ENCODE measurements at places on chromosomes 11 and 22.

DNA sequence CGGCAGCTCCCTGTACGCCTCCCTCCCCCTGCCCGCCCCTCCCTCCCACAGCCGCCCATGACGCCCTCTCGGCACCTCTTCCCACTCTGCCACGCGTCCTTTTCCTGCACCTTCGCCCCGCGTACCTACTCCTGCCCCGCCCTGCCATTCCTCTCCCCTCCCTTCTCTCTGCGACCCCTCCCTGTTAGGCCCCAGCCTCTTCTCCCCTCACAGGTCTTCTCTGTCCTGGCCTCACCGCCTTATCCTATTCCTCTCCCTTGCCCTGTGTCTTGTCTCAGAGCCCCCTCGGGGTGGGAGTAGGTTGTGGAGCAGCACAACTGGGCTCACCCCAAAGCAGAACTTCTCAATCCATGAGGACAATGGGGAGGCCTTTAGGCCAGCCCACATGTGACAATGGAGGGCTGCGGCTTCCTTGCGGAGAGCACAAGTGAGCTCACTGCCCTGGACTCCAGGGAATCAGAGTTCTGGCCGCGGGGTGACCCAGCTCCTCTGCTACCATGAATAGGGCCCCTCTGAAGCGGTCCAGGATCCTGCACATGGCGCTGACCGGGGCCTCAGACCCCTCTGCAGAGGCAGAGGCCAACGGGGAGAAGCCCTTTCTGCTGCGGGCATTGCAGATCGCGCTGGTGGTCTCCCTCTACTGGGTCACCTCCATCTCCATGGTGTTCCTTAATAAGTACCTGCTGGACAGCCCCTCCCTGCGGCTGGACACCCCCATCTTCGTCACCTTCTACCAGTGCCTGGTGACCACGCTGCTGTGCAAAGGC, 539 bp downstream of the SLC35C1 start:
- no peak for DNase-seq

DNA sequence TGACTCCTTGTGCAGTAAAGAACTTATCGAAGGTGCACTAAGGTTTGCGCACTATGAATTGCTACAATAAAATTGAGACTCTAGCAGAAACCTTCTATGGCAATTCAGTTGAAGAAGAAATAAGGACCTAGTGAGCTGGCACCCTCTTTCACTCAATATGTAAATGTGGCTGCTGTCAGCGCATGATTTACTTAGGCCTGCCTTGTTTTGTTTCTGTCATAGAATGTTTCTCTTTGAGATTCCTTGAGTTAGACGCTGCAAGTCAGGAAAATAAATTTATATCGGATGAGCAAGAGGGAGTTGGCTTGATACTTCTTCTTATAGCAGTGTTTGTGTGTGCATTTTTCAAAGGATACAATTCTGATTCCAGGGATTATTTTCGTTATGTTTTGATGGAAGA, 322.1 kb downstream of the BLID start:
- DNase-seq: no peak

DNA sequence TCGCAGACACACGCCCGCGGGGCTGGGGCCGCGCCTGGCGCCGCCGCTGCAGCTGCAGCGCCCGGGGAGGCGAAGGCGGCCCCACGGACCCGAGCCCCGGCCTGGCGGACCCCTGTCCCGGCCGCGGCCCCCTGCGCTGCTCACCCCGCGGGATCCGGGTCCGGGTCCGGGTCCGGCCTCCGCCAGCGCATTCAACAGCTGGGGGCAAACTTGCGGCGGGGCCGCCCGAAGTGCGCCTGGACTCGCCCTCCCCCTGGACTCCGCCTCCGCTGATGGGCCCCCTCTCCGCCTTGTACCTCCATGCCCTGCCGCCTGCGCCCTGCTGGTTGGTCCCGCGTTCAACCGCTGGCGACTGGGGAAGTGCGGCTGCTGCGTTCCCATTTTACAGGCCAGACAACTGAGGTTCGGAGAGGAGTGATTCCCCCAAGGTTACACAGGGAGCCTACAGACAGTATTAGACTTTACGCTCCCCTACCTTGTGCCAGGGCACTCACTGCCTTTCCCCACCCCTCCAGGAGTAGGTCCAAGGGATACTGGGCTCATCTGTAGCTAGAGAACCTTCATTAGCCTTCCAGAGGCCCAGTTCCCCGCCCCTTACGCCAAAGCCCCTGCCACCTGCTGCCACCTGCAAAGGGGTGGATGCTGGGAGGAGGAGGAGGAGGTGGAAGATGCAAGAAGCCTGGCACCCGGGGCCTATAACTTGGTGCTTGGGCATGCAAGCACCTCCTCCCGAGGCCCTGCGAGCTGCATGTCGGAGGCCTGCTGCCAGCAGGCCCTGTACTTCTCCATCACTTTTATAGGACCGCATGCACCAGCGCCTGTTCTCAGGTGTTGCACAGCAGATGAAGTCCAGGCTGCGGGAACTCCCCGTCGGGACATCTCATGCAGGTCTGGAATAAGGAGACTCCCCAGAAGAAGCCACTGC, 694 bp upstream of the ELFN2 start:
- no peak for DNase-seq

- no peak for DNase-seq
Observed at GRCh38 chr22:23045461-23045860, 24.9 kb upstream of the GNAZ start.

DNA sequence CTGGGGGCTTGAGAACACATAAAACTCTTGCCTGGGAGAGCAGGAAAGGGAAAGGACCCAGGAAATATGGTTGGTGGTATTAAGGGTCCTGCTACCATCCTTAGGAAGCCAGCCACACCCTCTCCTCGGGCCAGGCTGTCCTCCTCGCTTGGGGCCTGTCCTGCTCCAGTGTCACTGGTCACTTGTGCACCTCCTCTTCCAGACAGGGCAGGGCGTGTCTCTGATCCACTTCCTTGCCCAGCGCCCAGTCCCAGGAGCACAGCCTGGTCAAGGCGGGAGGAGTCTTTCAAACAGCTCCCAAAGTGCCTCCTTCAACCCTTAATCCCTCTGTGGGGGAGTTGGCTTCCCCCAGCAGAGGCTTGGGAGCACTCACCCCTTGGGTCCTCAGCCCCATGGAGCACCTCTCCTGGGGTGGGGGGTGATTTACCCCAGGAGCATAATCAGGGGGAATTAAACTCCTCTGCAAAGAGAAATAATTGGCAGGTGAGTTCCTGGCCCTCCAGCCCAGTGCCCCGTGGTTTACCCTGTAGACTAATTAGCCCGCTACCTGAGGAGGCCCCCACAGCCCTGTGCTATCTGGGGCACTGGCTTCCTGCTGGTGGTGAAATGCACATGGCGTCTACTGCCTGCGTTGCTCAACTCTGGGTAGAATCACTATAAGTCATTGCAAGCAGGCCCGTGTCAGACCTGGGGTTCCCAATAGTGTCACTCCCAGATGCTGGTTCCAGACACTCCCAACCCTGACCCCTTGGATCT, 8.0 kb downstream of the TMPRSS6 start:
- no peak for DNase-seq

- DNase-seq: peak; percentile 26
Observed at GRCh38 chr11:3163241-3163981, 1.7 kb downstream of the OSBPL5 start.

- no peak for DNase-seq
Observed at GRCh38 chr11:65288706-65289536, 25.7 kb upstream of the CDC42EP2 start.

- DNase-seq: no peak
Observed at GRCh38 chr22:27501191-27501936, 300.2 kb downstream of the MN1 start.

GRCh38 chr22:33167998-33168790, 110.0 kb upstream of the SYN3 start:
- no peak for DNase-seq

DNA sequence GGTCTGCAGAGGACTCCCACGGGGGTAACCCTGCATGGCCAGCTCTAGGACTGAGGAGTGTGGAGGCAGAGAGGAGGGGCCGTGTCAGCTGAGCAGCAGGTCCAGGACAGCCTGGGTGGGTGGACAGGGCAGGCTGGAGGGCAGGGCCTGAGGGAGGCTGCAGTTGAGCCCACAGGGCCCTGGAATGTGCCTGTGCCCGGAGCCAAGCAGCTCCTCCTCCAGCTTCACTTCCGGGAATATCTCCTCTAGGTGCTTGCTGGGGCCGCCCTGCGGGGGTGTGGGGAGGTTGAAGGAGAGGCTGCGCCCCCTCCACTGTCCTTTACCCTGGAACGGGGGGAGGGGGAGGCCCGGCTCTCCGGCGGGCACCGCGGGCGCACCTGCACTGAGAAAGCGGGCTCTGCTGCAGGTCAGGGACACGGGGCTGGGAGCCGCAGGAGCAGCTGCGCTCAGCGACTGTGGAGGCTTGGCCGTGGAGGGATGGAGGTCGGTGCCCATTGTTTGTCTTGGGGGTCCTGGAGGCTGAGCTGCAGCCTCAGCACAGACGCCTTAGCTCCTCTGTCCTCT, 1293.2 kb downstream of the BRD1 start:
- DNase-seq: no peak

GRCh38 chr22:32558681-32559355, 84.2 kb downstream of the FBXO7 start:
- peak; percentile 15 for DNase-seq

DNA sequence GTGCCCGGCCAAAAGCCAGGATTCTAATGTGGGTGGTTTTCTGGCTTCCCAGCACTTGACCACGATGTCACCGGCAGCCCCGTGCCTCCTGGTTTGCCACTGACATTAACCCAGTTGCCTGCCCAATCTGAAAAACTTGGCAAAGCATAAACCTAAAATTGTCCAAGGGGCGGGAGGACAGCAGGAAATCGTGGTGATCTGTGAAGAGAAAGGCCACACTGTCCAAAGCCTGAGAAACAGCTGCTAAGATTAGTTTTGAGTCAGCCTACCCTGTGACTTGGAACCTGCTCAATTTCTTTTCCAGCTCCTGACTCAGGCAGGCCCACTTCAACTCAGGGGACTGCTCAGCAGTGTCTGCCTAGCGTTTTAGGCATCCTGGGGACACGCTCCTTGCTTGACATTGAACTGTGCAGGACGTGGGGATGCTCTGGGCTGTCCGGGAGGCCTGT, 8.2 kb upstream of the F2 start:
- DNase-seq: no peak

DNA sequence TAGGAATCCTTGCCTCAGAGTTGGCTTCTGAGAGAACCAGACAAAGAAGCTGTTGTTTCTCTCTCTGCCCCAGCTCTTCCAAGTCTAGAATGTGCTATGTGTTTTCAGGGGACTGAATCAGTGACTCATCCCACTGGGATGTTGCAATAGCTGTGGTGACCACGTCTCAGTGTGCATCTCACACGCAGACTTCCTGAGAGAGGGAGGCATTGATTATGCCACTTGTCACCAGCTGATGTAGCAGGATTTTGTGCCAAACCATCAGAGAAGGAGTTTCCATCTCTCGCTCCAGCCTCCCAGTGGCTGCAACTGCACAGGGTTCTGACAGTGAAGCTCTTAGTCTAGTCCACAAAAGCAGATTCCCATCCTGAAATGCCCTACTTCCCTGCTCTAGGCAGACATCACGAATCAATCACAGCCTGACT, 455.8 kb downstream of the MIAT start:
- DNase-seq: no peak

DNA sequence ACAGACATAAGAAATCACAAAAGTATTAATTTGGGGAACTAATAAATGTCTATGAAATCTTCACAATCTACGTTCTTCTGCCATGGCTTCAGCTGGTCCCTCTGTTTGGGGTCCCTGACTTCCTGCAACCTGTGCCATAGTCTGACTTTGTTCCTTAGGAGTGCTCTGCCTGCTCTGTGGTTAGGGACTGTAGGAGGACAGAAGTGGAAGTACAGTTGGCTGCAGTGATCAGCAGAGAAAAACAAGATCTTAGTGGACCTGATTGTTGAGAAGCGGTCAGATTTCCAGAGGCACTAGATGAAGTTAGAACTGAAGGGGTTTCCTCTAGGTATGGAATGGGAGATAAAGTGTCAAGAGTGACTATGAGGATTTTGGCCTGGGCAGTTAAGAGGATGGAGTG, 80.6 kb downstream of the PPP6R3 start:
- no peak for DNase-seq

DNA sequence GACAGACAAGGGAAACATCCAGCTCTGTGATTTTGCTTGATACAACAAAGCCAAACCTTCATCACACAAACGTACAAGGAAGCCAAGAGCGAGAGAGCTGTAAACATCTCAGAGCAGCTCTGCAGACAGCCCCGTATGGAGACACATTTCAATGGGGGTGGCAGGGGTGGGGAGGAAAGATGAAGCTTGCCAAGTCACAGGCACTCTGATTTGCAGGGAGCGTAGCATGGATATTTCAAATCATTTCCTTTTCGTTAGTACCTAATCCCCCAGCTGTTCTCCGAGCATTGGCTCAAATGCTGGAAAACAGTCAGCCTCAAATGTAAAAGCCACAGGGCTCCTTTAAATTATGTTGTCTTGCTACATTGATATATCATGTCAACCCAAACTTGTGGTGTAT, 458.9 kb upstream of the CADM1 start:
- no peak for DNase-seq

GRCh38 chr11:27453701-27454100, 18.9 kb downstream of the LGR4 start:
- DNase-seq: no peak

DNA sequence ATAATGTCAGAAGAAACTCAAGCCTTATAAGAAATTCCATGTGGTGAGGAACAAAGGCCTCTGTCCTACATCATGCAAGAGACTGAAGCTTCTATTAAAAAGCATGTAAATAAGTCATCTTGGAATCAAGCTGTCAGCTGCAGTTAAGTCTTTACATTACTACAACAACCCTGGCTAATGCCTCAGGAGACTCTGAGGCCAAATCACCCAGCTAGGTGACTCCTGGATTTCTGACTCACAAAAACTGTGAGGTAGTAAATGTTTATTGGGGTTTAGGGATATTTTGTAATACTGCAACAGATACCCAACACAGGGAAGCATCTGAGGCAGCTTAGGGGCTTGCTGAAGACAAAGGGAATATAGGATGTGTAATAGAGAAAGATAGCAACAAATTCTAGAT, 89.6 kb downstream of the C11orf87 start:
- no peak for DNase-seq

DNA sequence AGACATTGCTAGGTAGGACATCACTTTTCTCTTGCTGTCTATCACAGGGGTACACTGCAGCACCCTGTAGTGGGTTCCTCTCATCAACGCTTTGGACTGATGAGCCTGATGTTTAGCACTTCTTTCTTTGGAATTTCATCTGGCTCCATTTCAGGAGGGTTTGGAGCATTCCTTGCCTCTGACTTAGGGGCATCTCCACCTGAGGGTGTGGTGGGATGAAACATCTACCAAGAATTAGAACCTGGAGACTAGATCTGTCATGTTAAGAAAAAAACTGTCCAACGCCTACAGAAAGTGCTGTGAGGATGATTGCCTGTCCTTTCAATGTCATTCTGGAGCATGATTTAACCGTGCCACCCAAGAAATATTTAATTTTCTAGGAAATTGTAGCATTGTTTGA, 648.4 kb downstream of the ETS1 start:
- no peak for DNase-seq
